ENCODE measurements at places on chromosomes 11 and 22.
A peak's percentile ranks its signal among the peaks of the same experiment; 100 is the strongest.

- peak; percentile 87 for DNase-seq
Measured at GRCh38 chr11:765025-765801, 12.1 kb downstream of the GATD1 start.

GRCh38 chr11:90601261-90601660 lies 378.4 kb upstream of the CHORDC1 start:
- no peak for DNase-seq

GRCh38 chr11:1852877-1853276 lies at the start of gene LSP1:
Gene LSP1, plus strand, starts transcription at chr11:1853084. Its CDS starts 61 bp downstream, at chr11:1853145.
- DNase-seq, result peak; percentile 71

DNA sequence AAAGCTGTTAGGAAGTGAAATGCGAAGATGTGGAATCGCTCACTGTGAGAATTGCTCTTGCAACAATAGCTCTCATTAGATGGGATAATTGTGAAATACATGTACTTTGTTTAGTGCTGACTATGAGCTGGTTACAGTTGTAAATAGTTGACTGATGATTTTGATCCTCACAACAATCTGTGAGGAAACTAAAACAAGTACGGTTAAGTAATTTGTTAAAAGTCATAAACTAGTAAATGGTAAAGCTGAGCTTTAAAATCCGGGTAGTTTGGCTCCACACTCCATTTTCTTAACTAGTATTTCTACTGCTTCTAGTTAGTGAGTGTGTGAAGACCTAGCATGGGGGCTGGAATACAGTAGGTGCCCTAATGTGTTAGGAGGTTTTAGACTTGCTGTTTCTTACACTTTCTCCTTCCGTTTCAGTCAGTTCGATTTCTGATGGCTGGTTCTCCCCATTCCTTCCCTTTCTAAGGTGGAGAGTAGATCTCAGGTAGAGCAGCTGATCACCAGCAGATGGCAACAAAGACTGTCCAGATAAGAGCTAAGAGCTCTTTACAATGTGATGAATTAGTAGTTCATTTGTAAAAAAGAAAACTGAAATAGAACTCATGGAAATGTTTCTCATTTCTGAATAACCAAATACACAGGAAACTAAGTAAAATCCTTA lies 16.3 kb upstream of the CYP2R1 start:
- peak; percentile 53 for DNase-seq

- DNase-seq, result no peak
Measured at GRCh38 chr11:44332665-44333064, 22.7 kb upstream of the ALX4 start.

GRCh38 chr11:12411806-12412727 lies 34.7 kb downstream of the PARVA start:
- DNase-seq, result peak; percentile 43

DNA sequence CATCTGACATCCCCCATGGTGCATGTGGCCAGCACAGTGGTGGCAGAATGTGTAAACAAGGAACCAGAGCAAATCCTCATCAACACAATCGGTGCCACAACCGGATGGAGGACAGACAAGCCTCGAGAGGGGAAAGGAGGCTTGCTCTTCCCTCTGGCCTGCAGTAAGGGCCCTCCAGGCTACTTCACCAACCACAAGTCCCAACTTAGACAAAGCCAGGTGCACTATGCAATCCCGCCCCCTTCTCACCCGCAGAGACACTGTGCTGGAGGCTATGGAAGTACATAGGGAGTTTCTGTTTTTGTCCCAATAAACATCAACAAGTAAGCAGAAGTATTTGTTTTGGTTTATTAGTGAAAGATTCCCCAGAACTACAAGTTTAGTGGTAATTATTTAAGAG lies 54.3 kb downstream of the SPATA19 start:
- DNase-seq, result no peak

DNA sequence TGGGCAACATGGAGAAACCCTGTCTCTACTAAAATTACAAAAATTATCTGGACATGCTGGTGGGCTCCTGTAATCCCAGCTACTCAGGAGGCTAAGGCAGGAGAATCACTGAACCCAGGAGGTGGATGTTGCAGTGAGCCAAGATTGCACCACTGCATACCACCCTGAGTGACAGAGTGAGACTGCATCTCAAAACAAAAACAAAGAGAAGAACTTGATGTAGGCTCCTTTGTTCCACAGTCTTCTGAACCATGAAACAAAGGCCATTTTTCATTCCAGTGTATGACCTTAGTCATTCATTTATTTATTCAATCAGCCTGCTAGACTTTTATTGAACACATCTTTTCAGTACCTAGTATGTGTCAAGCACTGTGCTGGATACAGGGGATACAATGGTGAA lies 369.6 kb downstream of the FAT3 start:
- no peak for DNase-seq

DNA sequence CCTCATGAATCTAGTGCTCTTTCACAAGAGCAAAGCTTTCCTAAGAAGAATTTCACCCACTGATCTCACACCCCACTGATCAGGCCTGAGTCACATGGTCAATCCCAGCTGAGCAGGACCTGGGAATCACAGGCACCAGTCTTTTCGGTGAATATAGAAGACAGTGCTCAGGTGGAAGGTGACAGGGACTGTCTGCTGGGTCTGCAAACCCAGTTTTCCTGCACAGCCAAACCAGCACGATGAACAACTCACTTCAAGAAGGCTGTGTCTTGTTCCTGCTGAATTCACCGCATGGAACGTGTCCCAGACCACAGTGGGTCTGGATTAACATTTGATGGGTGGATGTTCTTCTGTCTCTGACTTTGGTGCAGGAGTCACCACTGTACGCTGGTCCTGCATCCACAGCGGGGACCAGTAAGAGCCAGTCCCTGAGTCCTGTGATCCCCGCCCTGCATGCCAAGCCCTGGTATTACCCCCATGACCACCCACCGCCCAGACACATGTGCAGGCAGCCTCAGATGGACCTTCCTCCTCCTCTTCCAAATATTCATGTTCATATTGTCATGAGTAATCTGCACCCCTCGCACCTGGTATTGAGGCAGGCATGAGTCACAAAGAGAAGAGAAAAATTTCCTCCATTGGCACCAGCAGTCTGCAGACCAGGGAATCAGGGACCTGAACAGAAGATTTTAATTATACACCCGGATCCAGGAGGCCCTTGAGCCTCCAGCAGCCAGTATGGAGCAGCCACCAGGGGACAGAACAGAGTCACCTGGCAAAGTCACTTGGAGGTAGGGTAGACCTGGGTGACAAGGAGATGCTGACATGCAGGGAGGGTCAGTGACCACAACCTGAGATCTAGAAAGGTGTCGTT lies 8.6 kb upstream of the IGLL5 start:
- no peak for DNase-seq

DNA sequence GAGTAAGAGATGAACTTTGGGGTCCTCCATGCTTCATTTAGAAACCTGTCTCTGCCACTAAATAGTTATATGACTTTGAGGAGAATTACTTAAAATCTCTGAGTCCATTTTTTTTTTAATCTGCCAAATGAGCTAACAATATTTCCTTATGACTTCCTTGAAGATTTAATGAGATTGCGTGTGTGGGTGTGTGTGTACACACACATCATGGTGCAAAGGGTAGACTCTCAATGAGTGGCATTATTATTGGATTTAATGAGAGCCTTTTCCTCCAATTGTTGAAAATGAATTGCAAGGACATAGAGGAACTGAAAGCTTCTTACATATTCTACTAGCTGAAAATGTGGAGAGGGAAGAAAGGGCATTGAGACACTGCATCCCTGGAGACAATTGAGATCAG lies 573.5 kb upstream of the LUZP2 start:
- DNase-seq, result no peak

DNA sequence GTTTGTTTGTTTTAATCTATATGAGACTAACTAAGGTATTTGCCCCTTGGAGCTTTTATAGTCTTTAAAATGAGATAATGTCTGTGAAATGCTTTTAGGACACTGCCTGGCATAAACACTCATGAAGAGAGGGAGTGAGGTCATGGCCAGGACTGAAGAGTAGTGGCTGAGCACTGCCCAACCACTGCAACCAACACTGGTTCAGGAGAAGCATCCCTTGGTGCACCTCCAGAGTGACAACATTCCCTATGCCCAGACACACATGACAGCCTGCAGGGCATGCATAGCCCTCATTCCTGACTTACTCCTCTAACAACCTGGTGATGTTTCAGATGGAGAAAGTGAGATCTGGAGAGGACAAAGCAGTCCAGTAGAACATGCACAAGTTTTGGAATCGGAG lies 36.1 kb downstream of the ME3 start:
- no peak for DNase-seq

- no peak for DNase-seq
Measured at GRCh38 chr11:69593851-69594250, 47.1 kb upstream of the CCND1 start.

- no peak for DNase-seq
Measured at GRCh38 chr22:25746012-25746373, 4.0 kb downstream of the MYO18B start.

GRCh38 chr22:24463071-24463760 lies 31.9 kb upstream of the UPB1 start:
- no peak for DNase-seq

DNA sequence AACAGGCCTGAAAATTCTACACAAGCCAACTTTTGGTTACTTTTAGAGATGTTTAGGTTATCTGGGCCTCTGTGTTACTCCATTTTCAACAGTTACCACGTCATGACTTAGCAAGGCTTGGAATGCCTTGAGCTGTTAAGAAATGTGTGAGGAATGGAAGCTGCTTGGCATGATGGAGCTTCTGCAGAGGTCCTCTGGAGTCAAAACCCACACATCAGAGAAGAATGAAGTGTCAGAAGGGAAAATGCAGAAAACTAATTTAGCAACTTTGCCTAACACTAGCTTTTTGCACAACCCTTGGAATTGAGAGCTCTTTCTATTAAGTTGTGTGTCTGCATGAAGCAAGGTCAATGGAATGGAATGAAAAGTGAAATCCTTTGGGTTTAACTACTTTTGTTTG lies 27.4 kb downstream of the FAT3 start:
- no peak for DNase-seq

DNA sequence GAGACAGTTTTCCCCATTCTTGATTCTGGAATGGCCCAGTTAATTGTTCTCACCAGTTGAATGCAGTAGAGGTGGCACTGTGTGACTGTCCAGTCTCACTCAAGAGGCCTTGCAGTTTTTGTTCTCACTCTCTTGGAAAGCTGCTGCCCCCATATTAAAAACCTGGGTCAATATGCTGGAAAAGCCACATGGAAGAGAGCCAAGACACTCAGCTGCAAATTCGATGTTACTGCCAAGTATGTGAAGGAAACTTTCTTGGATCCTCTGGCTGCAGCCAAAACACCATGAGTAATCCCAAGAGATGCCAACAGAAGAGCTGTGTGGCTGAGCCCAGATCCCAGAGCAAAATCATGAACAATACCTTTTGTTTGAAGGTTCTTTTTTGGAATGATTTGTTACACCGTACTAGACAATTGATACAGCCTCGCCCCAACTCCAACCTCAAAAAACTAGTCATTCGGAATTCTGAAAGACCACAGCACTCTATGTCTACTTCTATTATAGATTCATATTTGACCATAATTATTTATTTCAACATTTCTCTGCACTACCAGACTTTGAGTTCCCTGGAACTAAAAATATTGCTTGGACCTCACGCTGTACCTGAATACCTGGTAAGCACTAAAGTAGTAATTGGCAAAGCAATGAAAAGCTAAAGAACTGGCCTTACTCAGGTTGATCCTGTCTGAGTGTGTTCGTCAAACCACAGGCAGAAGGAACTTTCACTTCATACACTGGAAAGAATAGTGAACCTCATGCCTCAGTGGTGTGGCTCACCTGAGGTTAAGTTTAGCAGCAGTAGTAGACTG lies 378.8 kb downstream of the ETS1 start:
- no peak for DNase-seq

DNA sequence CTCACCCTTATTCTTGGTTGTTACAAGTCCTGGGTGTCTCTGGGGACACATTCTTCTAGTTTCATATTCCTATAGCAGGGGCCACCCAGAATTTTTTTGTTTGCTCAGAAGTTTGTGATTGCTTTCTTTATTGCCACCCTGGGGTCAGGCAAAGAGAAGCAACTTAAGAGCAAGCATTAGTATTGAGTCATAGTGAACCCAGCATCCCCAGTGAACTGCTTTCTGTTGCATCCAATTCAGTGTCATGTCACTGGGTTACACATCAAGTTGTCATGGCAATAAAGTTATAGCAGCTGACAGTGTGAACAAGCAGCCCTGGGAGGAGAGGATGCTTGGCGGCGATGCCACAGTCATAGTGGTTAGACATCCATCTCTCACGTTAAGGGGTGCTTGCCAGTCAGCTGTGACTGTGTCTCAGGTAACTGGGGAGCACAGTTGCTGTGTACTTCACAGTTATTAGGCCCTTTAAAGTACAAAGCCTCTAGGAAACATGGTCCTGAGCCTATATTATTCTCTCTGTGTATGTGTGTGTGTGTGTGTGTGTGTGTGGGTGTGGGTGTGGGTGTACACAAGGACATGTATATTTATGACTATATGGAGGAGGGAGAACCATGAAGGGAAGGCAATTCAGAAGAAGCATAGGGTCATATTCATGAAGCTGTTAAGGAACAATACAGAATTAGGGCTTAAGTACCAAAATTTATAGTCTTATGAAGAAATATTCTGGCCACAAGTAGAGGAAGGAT lies 52.5 kb downstream of the TRIM44 start:
- DNase-seq, result no peak

- no peak for DNase-seq
Measured at GRCh38 chr22:49540084-49540912, 287.4 kb downstream of the BRD1 start.

DNA sequence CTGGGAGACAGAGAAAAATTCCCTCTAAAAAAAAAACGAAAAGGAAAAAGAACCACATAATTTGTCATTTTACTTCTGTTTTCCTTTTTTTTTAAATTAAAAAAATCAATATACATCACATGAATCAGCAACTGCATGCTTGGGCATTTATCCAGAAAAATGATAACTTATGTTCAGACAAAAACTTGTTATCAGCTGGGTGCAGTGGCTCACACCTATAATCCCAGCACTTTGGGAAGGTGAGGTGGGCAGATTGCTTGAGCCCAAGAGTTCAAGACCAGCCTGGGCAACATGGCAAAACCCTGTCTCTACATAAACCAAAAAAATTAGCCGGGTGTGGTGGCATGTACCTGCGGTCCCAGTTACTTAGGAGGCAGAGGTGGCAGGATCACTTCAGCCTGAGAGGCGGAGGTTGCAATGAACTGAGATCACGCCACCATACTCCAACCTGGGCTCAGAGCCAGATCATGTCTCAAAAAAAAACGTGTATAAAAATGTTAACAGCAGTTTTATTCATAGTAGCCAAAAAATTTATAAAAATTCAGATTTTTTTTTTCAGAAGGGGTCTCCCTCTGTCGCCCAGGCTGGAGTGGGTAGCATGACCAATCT lies 28.5 kb downstream of the AMBRA1 start:
- DNase-seq, result no peak

DNA sequence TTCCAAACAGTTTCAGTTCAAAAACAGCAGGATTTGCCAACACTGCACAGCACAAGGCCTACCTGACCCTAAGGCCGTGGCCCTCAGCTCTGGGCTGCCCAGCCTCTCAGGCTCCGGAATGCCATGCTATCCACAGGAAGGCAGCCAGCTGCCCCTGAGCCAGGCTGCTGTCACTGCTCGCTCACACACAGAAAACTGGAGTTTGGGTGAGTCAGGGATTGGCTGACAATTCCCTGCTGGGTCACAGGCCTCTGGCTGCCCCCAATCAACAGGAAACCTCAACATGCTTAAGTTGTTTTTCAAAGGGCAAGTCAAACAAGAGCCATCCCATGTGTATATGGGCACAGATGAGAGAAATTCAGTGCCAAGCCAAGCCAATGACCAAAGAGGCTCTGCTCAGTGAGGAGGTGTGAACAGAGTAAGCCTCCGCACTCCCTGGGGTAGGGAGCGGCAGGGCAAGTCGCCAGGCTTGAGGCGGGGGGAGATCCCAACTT lies 50.2 kb downstream of the RPL27A start:
- no peak for DNase-seq

Measured in common myeloid progenitor, CD34-positive (primary cell).